ENCODE measurements at places on chromosomes 3 and 15.
A peak's percentile ranks its signal among the peaks of the same experiment; 100 is the strongest.

DNA sequence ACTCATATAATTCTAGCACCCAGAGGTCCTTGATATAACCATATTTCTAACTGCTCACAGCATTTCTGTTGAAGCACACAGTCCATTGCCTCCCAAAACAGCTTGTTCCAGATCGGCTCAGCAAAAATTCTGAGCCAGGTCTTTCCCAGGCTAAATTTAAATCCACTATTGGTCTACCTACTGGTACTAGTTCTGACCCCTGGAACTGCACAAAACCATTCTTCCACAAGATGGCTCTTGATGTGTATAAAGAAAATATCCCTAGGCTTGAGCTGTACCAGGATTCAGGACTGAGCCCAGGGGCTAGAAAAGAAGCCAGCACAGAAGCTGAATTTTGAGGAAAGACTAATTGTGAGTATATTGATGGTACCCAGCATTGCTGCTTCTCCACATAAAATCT lies 75.4 kb upstream of the ABHD17C start:
- no peak for DNase-seq

- no peak for DNase-seq
Observed at GRCh38 chr15:29208836-29209235, 60.8 kb downstream of the NSMCE3 start.

DNA sequence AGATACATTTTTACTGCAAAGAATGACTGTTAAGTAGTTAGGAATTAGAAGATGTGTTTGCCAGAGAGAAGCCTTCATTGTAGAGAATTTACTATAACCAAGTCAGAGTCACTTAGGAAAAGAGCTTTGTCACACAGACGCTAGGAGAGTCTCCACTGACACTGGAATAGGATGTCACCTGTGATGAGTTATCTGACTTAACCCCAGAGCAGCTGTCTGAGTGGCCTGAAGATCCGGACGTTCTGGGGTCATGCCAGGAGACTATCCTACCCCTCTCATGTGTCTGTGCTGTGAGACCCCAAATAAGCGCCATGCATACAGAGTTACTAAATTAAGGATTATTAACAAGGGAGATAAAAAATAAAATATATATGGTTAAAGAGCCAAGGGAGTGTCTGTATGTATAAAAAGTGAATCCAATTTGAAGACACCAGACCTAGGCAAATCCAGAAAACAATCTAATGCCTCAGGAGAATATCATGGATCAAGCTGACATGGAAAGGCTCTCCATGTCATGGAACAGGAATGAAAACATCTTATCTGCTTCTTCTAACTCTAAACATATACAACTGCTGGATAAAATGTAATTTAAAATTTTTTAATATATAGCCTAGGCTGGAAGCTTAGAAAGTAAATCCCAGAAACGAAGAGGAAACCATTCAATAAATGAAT lies 43.5 kb downstream of the ITGB5 start:
- no peak for DNase-seq

DNA sequence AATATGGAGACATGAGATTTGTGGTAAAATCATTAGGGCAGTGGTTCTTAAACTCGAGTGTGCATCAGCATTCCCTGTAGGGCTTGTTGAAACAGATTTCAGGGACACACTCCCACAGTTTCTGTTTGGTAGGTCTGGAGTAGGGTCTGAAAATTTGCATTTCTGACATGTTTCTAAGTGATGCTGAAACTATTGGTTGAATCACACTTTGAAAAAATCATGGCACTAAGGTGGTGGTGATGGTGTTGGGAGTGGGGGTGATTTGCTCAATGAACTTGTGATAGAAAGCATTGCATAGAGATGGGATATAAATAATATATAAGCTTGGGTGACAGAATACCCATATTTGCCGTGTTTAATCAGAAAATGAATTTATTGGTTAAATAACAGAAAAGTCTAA lies 11.3 kb downstream of the MITF start:
- no peak for DNase-seq

GRCh38 chr3:16618721-16619120 lies 13.5 kb upstream of the DAZL start:
- DNase-seq: no peak

DNA sequence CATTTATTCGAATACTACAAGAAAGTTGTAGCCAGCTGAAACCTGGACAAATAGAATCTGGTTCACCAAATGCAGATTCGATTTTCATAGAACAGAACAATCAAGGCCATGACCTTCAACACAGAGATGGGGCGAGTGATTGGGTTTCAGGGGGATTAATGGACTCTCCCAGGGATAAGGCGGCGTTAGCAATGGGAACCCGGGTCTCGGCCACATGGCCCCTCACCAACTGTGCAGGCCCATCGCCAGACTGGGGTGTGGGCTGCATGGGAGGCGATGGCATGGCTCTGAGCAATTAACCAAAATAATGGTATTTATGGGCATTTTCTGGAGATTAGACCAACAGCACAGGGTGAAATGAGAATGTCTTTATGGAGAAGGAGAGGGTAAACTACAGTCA lies 34.2 kb downstream of the VGLL4 start:
- DNase-seq: no peak

GRCh38 chr3:10364806-10365205 lies 43.9 kb upstream of the SEC13 start:
- DNase-seq: no peak

DNA sequence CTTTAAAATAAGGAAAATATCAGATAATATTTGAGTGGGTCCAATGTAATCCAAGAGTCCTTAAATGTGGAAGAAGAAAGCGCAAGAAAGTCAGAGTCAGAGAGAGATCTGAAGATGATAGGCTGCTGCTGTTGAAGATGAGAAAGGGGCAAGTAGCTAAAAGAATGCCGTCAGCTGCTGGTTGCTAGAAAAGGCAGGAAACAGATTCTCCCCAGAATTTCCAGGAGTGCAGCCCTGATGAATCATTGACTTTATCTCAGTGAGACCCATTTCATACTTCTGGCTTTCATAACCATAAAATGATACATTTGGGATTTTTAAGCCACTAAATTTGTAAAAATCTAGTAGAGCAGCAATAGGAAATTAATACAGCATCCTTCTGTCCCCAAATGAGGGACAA lies 7.5 kb upstream of the CHMP2B start:
- DNase-seq: no peak

- no peak for DNase-seq
Observed at GRCh38 chr3:34783876-34784275, 855.4 kb upstream of the ARPP21 start.

GRCh38 chr3:71051893-71052687 lies 531.4 kb downstream of the FOXP1 start:
- DNase-seq: no peak

- DNase-seq: no peak
Observed at GRCh38 chr3:22115581-22115980, 364.6 kb upstream of the ZNF385D start.

- no peak for DNase-seq
Observed at GRCh38 chr3:172911142-172911541, 160.6 kb downstream of the ECT2 start.

- DNase-seq: peak; percentile 6
Observed at GRCh38 chr15:54482251-54482650, 504.0 kb downstream of the UNC13C start.

- DNase-seq: peak; percentile 37
Observed at GRCh38 chr15:51924156-51925068, 47.2 kb downstream of the LEO1 start.

GRCh38 chr15:80020731-80021130 lies 38.7 kb upstream of the ZFAND6 start:
- no peak for DNase-seq

GRCh38 chr3:38978729-38979128 lies 73.0 kb downstream of the SCN11A start:
- DNase-seq: no peak

DNA sequence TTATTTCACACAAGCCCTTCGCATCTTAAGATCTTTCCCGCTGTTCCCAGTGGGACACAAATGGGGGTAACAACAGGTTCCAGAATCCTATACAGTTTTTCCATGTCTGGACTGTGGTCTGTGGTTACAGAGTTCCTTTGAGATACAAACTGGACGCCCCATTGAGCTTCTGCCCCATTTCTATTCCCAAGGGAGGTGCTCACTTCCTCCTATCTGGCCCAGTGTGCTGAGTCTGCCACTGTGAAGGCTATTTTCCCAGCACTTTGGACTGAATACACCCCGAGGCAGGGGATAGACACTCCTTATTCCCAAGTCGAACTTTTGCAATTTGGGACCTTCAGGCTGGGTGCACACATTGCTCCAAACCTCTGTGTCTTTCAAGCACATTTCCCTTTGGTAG lies 44.0 kb downstream of the MESD start:
- DNase-seq: no peak

GRCh38 chr3:55968331-55968730 lies 481.2 kb upstream of the WNT5A start:
- no peak for DNase-seq

DNA sequence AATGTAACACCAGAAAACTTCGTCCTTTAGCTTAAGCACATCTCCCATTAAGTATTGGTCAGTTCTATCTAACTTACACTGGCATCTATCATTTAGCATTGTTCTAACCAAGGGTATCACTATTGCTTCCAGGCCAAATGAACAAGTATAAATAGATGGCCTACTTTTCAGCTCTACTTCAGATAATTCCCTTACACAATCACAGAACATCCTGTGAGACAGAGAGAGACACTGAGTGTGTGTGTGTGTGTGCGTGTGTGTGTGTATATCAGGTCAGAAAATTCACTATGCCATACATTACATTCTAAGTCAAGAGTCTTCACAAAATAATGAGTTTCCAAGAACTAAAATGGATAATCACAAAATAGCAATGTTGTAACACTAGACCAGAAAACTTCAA lies 39.1 kb downstream of the SCAPER start:
- DNase-seq: no peak

DNA sequence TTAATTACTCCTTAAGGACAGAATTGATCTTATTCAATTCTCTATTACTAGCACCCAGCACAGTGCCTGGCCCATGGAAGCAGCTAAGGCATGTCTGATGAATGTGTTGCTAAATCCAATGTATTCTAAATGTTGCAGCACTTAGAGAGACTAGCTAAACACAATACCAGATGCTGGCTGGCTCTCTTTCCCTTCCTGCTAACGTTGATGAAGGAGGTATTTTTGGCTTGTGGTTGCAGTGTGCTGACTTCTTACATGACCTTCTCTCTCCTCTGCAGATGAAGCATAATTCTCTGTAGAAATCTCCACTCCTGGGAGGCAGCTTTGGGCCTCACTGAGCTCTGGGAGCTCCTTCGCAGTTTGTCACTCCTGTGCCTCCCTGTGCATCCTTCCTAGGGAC lies 183.6 kb downstream of the PEX5L start:
- DNase-seq: no peak

- no peak for DNase-seq
Observed at GRCh38 chr3:129809297-129809696, 84.2 kb downstream of the TMCC1 start.

- DNase-seq: no peak
Observed at GRCh38 chr15:25065286-25065685, 110.5 kb downstream of the SNRPN start.

GRCh38 chr15:60701261-60702019 lies 222.5 kb upstream of the ICE2 start:
- no peak for DNase-seq

DNA sequence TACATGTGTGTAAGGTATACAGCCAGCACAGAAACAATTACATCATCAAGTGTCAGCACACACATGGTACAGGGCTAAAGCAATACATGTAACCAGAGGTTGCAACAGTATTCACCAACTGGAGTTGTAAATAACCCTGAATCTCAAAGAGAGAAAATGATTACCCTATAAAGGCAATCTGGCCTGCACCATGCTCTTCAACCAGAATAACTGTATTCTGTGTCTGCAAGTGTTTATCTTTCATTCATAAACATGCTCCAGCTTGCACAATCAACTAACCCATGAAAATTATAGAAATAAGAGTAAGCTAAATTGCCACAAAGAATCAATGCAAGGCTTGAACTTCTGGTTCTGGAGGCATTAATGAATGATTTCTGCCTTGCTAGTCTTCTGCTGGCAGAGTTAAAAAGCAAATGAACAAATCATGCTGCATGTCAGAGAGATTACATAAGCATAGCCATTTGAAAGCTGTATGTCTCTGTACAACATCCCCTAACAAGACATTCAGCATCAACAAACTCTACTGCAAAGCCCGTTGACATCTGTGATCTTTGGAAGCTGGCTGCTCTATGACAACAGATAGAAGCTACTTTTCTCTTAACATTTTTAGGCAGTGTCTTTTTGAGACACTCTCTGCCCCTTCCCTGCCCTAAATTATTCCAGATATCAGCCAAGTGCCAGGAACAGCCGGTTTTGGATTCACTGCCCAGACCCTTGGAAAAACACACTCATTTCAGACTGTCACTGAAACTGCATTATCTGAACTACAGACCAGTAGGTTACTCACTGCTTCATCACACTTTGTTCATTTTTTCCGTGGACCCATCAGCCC lies 871.0 kb downstream of the OTOL1 start:
- DNase-seq: no peak

DNA sequence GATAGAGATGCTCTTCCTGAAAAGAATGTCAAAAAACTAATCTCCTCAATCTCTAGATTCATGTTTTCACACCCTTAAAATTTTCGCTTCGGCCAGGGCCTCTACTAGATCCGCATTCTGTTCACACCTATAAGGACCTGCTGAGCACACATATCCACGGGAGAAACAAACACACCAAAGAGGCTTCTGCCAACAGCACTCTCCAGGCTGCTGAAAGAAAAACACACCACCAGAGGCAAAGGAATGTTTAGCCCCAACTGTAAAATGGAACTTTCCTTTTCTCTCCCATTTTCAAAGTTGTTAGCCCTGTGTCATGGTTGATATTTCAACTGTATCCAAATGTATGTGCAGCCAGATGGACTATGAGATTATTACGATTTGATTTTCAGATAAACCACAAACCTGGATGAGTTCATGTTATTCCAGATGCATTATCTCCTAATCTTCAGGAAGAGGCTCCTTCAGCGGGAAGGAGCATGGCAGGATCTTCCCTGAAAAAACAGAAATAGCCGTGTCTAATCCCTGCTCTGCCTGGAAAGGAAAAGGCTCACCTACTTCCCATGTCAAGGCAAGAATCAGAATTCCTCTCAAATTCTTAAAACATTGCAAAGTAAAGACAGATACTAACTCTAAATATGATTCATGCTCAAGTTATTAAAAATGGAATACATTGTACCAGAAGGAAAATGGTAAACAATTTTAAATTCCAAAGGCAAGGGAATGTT lies 442.7 kb upstream of the NR2F2 start:
- DNase-seq: no peak

GRCh38 chr15:70189826-70190695 lies 92.3 kb upstream of the TLE3 start:
- DNase-seq: no peak

GRCh38 chr3:50737193-50737905 lies 62.6 kb downstream of the DOCK3 start:
- DNase-seq: peak; percentile 14
